ENCODE measurements at places on chromosomes 16 and 17.

- DNase-seq, result no peak
Observed at GRCh38 chr17:8793649-8794048, 5.5 kb downstream of the MFSD6L start.

GRCh38 chr17:26818736-26819135 is 475.2 kb upstream of the WSB1 start:
- DNase-seq, result peak; percentile 15

DNA sequence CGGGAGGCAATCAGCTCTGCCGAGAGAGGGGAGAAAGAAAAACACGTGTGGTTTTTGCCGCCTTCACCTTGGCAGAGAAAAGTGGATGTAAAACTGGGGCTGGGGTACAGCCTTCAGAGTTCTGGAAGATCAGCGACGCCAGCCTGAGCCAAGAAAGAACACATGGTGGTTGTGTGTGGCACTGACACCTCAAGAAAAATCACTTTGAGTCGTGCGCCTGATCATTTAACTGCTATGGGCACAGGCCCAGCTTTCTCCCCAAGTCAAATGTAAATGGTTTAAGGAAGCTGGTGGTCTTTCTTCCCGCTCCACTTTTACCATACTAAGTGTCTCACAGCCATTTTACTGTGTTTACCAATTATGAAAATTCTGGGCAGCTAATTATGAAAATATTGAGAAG is 461.8 kb upstream of the SOX9 start:
- DNase-seq, result no peak

DNA sequence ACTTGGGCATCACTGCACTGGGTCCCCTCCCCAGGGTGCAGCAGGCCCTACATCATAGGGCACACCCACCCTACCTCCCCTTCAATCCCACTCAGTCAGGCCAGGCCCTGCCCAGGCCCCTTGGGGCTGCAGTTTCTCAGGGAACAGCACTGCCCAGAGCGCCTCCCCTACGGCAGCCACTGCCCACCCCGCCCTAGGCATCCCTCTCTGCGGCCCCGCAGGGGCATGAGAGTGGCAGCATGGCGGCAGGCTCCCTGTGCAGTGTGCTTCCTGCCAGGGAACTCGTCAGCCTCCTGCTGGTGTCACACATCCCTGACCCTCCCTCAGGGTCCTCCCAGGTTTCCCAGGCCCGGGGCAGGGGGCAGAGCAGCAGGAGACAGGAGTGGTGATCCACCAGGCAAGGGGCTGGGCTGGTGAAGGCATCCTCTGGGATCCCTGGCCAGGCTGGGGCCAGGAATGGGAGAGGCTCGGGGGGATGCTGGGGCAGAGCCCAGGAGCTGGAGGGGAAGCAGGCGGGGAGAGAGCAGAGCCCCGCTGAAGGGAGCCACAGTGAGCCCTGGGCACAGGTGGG is 16.2 kb upstream of the BAHCC1 start:
- DNase-seq, result no peak

DNA sequence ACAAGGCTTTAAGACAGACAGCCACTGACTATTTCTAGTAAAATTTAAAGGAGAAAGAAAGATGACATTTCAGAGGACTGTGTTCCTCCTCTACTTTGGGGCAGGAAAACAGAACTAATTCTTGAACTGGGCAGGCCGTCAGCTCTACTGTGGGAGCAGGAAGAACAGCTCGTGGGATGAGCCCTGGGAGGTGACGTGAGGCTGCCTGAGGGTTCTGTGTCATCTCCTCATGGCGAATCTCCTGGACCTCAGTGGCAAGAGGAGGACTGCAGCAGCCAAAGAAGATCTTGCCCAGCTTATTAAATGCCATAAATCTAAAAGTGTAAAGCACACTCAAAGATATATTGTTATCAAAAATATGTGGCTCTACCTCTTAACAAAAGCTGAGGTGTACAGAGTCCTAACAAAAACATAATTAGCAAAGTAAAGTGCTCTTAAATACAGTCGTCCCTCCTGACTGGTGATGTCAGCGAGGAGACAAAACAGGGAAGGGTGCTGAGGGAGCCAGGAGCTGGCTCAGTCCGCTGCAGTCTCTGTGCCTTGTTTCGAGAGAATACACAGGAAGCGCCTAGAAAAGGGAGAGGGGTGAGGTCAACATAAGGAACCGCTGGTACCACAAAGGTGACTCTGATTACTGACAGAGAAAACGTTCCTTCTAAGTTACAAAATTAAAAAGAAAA is 58.0 kb downstream of the CREBBP start:
- no peak for DNase-seq

GRCh38 chr17:50517504-50518383 is 9.5 kb downstream of the MYCBPAP start:
- no peak for DNase-seq

DNA sequence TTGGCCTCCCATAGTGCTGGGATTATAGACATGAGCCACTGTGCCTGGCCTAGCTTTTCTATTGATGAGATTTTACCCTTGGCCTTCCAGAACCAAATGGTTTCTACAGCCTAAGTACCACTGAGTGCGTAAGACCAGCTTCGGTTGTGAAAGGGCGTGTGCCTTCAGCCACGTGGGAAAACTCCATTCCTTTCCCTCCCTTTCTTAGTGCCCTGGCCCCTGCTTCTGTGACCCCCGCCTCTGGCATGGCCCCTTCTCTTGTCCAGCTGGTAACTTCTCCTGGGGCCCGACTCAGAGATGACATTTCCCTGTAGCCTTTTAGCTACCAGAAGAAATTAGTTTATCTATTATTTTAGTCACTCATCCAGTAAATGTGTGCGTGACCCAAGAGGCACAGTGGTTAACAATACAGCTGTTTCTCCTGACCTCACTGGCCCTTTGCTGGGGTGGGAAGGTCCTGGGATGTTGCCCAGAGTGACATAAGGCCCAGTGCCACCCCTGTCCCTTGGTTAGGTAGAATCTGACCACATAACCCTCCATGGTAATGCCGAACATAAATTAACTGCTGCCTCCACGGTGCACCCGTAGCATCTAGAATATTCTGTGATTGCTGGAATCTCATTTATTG is 97.3 kb downstream of the PLCG2 start:
- DNase-seq, result no peak

DNA sequence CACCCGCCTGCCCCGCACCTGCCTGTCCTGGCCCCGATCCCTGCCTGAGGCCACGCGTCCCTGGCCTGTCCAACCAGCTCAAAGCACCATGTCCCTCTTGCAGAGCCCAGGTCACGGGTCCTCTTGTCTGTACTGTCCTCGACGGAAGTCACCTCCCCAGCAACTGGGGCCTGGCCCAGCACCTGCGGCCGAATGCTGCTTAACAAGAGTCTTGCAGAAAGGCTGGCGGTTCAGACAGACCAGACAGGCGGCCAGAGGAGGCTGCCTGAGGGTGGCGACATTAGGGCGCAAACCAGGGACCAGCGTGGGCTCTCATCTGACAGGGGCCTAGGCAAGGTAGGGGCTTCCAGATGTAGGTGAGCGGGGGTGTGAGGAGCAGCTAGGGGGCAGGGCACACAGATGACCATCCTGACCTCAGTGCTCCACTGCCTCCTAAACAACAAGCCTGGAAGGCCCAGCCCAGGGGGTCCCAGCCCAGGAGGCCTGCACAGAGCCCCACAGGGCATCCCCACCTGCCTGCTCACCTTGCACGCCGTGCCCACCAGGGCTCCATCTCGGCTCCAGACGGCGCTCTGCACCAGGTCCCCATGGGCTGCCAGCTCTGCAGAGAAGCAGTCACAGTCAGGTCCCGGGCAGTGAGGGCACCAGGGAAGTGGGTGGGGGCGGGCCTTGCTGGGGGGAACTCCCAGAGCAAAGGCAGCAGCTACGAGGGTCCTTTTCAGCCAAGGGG is 11.3 kb downstream of the CORO7 start:
- no peak for DNase-seq
